ENCODE measurements at places on chromosomes 4 and X.

- DNase-seq: no peak
Observed at GRCh38 chr4:20621476-20621875, 78.8 kb upstream of the PACRGL start.

- peak; percentile 21 for DNase-seq
Observed at GRCh38 chr4:123340381-123340701, 56.3 kb upstream of the SPRY1 start.

- no peak for DNase-seq
Observed at GRCh38 chrX:106201502-106202178, 33.5 kb downstream of the PWWP3B start.

DNA sequence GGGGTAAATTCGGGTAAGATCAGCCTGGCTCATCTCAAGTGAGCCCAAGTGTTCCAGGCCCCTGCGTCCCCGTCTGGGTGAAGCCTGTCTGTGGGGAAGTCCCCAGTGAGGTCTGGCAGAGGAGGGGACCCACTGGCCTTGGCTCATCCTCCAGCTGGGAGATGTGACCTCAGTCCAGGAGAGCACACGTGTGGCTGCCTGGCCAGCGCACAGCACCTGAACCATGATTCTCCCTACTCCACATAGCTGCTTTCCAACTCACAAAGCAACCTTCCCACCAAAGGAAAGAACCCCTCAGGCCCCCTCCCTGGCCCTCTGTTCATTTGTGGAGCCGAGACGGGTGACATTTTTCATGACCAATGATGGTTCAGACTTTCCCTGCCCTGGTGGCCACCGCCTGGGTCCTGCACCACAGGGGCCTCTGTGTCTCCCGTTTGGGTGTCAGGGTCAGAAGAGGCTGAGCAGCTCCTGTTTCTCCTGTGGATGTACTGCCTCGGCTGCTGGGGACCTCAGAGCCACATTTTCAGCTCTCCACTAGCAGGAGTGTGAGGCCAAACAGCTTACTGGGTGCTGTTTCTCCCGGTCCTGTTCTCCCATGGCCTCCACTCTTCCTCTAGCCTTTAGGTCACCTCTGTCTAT, 111.4 kb downstream of the CPZ start:
- no peak for DNase-seq

DNA sequence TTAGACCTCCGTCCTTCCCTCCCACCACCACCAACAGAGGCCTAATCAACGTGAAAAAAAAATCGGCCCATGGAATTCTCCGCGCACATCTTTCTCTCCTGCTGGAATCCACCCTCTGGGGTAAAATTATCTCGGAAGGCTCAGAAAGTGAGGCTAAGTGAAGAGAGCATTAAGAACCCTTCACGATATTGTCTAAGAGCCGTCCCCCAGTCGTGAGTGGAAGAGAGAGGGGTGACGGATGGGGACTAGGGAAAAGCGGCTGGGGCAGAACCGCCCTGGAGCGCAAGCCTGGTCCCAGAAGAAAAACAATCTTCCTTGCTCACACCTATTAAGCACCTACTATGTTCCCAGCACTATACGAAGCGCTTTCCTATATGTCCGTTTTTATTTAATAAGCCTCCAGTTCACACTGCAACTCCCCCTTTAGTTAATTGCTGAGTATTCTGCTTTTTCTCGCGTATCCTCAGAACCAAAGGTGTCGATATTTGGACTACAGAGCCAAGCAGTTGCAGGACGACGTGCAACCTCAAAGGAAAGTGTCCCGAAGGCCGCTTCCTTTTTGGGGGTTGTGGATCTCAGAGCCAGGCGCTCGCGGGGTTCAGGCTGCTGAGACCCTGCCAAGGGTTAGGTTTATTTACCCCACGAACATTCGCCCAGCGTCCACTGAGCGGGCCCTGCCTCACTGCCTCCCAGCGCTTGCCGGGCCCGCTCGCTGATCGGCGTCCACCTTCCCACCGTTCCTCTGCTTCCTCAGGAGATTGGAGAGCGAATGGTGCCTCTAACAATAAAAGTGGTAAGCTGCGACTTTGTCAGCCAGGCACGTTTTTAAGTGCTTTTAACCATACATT, 889 bp downstream of the MGARP start:
- no peak for DNase-seq

DNA sequence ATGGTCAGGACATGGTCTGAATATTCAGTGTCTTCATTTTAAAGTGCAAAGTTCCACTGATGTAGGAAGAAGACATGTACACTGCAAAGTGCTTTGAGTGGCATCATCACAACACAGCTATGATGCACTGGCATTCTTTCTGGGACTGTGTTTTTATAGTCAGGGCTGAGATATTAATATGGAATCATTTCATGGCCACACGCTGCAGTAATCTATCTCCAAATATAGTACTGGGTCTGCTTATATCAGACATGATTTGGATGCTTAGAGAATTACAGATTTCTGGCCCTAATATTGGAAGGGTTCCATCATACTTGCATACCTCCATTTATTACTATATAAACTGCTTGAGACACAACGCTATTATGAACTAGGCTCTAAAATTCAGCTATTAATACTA, 1170.9 kb downstream of the NLGN4X start:
- no peak for DNase-seq

GRCh38 chrX:20197641-20198210, 56.1 kb upstream of the EIF1AX start:
- peak; percentile 0 for DNase-seq

DNA sequence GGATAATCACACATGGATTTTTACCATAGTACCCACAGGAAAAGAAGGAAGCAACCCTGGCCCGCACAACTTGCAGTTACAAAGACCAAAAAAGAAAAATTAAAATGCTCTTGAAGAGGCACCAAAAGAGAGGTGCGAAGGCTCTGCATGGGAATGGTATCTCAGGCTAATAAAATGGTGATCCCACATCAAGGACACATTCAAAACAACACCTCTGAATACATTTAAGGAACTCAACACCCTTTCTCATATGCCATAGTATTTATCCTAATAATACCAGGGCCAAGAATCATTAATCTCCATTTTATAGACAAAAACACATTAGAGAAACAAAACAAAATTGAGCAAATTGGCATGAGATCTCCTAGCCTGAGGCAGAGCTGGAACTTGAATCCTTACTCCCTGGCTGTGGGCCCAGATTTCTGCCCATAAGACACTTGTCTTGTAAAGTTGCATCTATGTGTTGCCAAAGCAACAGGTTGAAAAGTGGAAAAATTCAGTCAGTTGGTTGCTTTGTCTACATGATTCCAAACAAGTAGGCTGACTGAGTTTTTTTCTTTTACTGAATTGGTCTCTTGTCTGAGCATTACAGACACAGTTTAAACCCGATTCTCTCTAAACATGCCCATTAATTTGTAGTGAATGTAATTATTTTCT, 33.5 kb downstream of the GUCY2F start:
- no peak for DNase-seq

DNA sequence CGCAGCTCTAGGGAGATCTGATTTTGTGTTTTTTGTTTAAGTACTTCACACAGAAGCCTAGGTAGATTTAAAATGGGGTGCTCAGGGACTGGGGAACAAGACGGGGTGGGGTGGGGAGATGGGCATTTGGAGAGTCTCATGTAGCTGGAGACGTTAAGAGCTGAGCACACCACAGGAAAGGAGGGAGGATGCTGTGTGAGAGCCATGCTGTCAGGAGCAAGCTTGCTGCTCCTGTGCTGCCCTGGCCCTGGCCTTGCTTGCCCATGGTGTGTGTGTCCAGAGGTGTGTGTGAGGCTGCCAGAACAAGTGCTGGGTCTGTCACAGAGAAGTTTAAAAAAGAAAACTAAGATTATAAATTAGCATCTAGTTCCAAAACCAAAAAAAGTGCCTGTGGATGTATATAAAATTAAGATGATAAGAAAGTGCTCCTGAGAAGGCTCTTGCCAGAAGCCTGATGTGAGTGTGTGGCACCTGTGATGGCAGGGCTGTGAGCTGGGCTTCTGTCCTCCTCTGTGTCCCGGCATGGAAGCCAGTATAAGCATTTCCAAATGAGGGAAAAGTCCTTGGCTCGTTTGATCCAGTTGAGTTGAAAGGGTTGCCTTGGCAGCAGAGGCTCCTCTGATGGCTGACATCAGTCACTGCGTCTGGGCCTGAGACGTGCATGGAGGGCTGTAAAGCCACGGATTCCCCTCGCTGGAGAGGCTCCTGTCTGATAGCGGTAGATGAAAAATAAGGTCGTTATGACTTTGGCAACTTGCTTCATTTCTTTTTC, 63.5 kb downstream of the NELFA start:
- no peak for DNase-seq

- DNase-seq: no peak
Observed at GRCh38 chr4:82710197-82710929, 88.2 kb downstream of the SCD5 start.

- DNase-seq: no peak
Observed at GRCh38 chr4:2832309-2832980, 11.2 kb upstream of the ADD1 start.

GRCh38 chr4:41144812-41145211, 69.5 kb downstream of the APBB2 start:
- DNase-seq: no peak

GRCh38 chrX:108245462-108245861, 153.9 kb downstream of the ATG4A start:
- no peak for DNase-seq

GRCh38 chrX:41553688-41554087, 106.5 kb downstream of the NYX start:
- DNase-seq: no peak

- no peak for DNase-seq
Observed at GRCh38 chrX:10028283-10029104, 61.3 kb downstream of the CLDN34 start.

GRCh38 chrX:74383611-74384010, 37.7 kb upstream of the SLC16A2 start:
- peak; percentile 4 for DNase-seq

DNA sequence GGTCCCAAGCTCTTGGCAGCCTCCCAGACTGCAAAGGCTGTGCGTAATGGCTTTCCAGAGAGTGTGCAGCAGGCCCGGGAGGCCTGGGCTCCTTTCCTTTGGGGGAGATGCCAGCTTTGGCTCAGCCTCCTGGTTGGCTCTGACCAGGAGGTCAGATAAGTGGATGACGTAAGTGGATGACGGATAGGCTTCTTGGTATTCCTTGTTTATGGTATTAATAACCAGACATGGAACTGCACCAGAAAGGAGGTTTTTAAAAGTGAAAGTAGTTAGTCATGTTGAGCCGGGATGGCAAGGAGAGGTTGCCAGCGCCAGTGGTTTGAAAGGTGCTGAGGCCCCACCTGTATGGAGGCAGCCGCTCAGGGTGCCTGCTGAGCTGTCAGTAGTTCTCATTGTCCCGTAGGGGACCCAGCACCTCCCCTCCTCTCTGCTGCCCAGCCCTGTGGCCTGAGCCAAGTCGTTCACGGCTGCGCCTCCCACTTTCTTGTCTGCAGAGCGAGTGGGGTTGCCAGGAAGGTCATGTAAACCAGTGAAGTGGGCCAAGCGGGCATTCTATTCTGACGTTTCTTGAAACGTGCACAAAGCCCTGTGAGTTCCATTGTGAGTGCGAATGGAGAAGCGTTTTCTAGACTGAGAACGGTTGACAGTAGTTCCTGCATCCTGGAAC, 28.7 kb upstream of the STOX2 start:
- DNase-seq: no peak

DNA sequence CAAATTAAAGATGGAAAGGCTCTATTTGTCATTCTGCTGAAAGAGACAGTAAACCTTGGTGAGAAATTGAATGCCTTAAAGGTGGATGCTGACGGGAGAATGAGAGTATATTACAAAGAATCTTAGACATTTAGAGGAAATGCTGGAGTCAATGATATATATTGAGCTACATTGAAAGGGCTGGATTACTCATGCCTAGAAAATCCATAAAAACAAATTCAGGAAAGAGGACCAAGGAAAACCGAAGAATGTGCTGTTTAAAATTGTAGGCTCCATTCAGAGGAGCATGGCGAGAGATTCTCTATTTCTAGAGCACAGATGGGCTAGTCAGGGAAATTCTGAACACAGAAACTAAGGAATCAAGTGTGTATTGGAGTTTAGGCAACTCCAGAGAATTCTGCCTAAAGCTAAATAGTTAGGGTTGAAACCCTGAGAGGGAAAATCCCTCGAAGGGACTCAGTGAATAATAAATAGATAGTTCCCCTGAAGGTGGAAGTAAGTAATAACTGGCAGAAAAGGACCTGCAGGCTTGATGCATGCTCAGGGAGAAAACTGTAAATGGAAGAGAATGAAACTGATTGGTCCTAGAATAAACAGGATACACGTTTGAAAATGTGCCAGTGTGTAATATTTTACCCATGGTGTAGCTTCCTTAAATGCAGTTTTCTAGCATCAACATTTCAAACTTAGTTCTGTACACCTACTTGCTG, 1532.4 kb upstream of the TENM3 start:
- DNase-seq: no peak

DNA sequence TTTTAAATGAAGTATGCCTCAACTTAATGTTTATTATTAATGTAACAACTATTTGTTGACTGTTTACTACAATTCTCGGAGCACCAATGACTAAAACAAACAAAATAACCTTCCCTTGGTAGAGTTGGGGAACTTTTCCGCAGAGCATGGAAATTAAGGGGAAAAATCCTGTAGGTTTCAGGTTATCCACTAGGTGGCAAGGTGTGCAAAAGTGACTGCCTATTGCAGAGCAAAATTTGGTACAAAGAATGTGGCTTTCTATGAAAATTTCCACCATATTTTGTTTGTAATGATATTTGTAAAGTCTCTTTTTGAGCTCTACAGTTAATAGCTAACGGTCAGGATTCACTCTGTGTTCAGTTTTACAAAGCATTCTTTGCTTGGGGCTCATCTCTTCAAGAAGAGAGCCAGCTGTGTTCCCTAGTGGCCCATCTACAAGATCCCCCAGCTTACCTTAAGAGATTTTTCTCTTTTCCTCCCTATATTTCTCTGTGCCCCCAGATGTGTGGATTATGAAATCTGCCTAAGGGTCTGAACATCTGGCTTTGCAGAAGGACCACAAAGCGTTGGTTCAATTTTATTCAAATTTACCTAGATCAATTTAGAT, 61.1 kb downstream of the FBXO8 start:
- DNase-seq: no peak

DNA sequence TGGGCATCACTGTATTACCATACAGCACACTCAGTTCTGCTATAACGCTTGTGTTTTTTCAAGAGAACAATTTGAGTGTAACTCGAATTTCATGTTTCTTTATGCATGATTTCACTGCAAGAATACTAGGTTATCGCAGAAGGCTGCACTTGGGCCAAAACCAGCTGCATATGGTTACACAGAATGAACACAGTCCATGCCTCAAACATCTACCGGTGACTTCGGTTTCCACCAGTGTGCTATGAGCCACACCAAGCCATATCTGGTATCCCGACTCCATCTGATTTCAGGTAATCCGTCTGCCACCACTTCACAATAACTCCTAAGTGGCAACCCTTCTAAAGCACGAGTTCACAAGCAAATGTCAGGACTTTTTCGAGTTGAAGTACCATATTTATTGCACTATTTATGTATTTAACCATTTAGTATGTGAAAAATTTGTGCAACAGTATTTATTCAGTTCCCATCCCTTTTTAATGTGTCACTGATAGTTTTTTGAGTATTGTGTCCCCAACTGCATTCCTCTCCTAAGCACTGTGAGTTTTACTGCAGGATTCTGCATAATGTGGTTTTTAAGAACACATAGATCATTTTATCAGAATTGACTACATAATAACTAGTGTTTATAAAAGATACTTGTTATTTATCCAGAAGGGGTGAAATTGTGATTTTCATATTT, 111.8 kb downstream of the APBB2 start:
- DNase-seq: no peak
